ENCODE measurements at places on chromosomes 13 and 19.

- peak; percentile 19 for DNase-seq
Observed at GRCh38 chr13:22874839-22875238, 305.9 kb upstream of the SGCG start.

GRCh38 chr19:56066152-56067023 lies 54.7 kb downstream of the ZNF787 start:
- no peak for DNase-seq

- DNase-seq = no peak
Observed at GRCh38 chr13:64413529-64413928, 2816.6 kb downstream of the PCDH9 start.

DNA sequence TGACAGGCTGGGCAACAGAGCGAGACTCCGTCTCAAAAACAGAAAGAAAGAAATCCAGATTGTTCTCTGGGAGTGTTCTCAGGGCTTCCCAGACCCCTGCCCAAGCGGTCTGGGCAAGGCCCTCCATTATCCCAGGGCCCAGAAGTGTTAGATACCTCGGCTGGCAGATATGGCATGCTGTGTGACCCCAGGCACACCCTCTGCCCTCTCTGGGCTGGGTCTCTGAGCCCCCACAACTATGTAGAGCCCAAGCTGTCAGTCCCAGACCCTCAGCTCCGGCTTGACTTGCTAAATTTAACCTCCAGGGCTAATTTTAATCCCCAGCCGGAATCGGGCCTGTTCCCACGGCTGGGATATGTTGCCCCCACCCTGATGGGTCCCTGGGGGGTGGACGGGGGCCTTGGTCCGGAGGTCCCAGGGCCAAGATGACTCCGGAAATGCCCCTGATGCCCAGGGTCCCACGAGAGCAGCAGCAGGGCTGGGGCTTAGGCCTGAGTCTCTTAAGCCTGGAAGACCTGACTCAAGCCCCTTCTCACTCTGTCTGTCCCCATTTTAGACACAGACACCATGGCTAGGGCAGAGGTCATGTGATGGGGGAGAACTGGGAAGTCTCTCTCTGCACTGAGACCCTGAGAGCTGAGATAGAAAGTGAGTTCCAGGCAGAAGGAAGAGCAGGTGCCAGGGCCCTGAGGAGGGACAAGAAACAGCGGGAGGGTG lies 14.5 kb upstream of the TMEM161A start:
- DNase-seq = no peak

DNA sequence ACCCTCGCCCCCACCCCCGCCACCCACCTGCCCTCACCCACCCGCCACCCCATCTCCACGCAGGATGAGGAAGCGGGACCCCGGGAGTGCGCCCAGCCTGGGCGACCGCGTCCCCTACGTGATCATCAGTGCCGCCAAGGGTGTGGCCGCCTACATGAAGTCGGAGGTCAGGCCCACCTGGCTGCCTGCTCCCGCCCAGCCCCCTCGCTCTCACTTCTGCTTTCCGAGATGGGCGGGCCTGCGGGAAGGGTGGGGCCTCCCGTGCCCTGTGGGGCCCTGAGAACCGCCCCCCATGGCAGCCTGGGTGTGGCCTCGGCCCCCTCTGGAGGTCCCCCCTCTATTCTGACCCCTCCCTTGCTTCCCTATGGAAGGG lies 3.1 kb upstream of the SPIB start:
- no peak for DNase-seq

- no peak for DNase-seq
Observed at GRCh38 chr19:54918499-54918898, 12.6 kb downstream of the NCR1 start.

DNA sequence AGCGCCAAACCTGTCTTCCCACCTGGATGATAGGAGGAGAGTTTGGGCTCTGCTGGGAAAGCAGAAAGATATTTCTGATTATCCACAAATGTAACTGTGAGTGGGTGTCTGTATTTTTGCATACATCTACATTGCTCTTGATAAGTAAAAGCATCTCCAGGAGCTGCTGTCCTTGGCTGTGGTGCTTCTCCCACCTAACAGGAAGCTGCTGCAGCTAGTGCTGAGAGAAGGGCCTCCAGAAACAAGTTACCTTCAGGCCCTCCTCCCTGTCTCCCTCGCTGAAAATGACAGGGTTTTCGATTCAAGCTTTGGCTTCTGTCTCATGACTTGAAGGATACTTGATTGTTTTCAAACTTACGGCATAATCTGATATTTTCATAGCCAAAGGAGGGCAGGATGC lies 90.1 kb downstream of the FOXO1 start:
- no peak for DNase-seq

- DNase-seq = no peak
Observed at GRCh38 chr13:29435125-29435911, 160.2 kb downstream of the SLC7A1 start.

GRCh38 chr13:79796136-79796535 lies 315.2 kb downstream of the NDFIP2 start:
- no peak for DNase-seq

DNA sequence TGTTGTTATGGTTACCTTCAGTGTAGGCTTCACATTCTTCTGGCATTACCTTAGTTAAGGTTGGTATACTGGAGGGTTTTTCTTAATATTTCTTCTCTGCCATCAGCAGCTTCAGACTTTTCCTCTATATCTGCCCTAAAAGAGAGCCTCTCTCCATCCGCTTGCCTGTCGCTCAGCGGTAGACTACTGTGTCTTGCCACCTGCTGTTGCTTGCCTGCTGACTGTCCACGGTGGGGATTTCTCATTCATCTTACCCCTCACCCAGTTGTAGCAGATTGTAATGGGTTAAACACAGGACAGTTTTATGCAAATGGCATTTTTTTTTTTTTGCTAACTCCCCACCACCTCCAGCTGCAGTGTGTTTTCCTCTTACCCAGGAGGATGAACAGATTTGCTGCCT lies 577.2 kb downstream of the SLITRK5 start:
- no peak for DNase-seq

DNA sequence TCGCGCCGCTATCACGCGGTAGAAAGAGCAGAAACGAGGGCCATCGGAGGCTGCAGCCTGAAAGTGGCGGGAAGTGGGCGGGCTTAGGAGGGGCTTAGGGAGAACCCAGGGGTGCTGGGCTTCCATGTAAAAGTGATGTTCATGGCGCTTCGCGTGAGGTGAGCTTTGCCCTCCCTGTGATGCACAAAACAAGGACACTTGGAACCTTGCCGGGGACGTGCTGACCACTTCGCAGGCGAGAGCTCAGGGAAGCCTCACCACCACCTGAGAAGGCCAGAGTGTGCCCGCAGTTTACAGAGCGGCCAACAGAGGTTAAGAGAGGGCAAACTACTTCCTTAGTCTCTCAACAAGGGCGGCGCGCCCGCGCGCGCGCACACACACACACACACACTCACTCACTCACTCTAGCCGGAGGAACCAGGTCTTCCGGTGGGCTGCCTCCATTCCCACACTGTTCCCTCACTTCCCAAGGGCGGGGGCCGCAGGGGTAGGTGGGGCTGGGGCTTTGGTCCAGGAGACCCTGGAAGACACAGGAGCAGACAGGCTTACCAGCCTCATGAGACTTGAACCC lies 651 bp downstream of the GAPDHS start:
- DNase-seq = no peak

All from retinal pigment epithelial cell (primary cell).